Activated naive CD4-positive, alpha-beta T cell treated with anti-CD3 and anti-CD28 coated beads, Interleukin-2, amount 50 U/mL, for 72 hours (primary cell): ENCODE measurements at places on chromosomes 13 and 19. TPM values are rescaled to one million over a fixed set of nuclear protein-coding genes. Genes with fewer than 3 reads are reported as not detected.

GRCh38 chr13:109599901-109600657 is 186.3 kb downstream of the IRS2 start:
- DNase-seq, result no peak

GRCh38 chr13:102530751-102531150 is 66.0 kb upstream of the TPP2 start:
- DNase-seq, result no peak

DNA sequence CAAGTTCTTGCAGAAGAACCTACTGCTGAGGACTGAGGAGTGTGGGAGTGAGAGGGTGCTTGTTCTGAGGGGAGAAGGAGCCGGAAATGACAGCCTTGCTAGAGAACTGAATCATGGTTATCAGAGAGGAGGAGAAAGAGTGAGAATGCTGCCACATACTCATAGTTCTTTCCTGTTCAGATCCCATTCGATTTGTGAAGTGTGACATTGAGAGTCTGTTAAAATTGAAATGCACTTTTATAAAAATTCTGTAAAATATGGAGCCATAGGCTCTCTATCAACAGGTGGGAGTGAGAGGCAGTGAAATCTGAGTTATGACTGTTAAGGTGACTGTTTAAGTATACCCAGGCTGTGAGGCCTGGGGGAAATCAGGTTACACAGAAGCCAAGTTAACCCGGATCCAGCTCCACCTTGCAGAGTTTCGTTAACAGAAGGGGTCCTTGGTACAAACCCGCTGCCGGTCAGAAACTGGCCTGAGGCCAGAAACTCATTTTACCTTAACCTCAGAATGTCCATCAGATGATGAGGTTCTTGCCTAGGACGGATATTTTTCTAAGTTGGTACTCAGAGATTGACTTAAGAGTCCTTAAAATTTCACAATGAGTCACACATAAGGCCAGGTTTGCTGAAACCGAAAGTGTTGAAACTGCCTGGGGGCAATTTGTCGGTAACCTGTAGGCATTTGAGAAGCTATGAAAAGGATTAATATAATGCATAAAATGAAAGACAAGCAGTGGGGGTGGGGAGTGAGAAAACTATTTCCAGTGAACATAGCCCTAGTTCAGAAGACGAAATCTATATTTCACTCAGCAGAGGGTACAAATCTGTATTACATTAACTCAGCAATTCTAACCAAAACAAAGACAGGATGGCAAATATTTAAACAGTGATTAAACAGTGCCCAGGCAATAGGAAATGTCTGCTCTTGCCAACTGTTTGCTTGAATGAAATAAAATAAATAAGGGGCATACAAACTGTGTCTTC is 350.5 kb downstream of the KCNRG start:
- DNase-seq, result peak; percentile 52

DNA sequence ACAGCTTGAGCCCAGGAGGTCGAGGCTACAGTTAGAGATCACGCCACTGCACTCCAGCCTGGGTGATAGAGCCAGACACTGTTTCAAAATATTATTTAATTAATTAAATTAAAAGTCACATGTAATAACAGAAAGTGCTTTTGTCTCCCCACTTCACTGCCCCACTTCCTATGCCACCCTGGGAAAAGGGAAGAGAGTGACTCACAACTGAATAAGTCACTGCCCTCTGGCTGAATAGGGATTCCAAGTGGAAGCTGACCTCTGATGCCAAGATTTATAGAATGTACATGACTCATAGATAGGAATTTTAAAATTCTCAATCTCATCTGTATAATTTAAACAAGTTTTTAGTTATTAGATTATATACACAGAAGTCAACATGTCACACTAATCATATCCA is 22.2 kb upstream of the ERVV-1 start:
- no peak for DNase-seq

GRCh38 chr19:46862503-46862834 is 1.7 kb downstream of the ARHGAP35 start:
- DNase-seq, result no peak

- no peak for DNase-seq
Observed at GRCh38 chr13:103007427-103007762, 58.8 kb downstream of the SLC10A2 start.

DNA sequence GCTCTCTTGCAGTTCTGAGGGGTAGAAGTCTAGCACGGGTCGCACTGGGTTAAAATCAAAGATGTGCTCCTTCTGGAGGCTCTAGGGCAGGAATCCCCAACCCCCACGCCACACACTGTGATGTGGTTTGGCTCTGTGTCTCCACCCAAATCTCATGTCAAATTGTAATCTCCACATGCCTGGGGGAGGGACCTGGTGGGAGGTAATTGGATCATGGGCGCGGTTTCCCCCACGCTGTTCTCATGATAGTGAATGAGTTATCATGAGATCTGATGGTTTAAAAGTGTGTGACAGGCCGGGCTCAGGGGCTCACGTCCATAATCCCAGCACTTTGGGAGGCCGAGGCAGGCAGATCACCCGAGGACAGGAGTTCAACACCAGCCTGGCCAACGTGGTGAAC is 26.6 kb upstream of the CALM3 start:
- peak; percentile 10 for DNase-seq

GRCh38 chr13:36772853-36773252 is 46.2 kb upstream of the RFXAP start:
- DNase-seq, result no peak

- no peak for DNase-seq
Observed at GRCh38 chr13:83563499-83563898, 318.8 kb downstream of the SLITRK1 start.

GRCh38 chr13:54373211-54373610 is 1344.6 kb downstream of the OLFM4 start:
- DNase-seq, result no peak

GRCh38 chr13:43307921-43308433 is 284.6 kb downstream of the DNAJC15 start:
- no peak for DNase-seq

DNA sequence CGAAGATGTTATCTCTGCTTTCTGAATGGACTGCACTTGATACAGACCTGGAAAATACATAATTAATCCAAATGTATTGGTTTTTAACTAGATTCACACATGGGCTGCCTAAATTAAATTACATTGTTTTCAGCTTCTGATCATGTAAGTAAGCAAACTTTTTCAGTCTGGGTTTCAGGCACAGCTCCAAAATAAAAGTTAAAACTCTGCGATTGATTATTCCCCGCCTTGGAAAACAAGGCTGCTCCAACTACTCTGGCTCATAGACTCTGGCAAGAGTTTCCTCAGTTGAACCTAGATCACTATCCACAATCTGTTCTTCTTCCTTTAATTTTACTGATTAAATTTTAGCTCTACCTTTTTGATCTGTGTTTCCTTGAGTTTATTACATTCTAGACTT is 526.0 kb upstream of the SPRY2 start:
- no peak for DNase-seq

DNA sequence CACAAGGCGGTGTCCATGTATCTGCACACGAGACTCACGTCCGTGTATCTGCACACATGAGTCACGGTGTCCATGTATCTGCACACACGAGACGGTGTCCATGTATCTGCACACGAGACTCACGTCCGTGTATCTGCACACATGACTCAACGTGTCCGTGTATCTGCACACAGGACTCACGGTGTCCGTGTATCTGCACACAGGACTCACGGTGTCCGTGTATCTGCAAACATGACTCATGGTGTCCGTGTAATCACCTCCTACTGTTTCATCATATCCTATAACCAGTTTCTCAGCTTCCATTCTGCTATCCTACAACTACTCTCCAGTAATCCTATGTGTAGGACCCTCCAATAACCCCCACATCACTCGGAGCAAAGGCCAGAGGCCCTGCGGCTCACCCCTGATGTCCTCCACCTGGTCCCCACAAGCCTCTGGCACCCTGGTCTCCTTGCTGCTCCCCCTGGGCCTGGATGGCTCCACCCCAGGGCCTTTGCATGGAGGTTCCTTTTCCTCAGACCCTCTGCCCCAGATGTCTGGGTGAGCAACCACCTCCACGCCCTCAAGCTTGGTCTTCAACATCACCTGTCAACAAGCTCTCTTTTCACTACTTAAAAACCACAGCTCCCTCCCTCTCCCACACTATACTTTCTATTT is 2.5 kb upstream of the TMEM255B start:
- DNase-seq, result no peak

GRCh38 chr13:48641404-48641803 is 12.3 kb upstream of the CYSLTR2 start:
- DNase-seq, result no peak

DNA sequence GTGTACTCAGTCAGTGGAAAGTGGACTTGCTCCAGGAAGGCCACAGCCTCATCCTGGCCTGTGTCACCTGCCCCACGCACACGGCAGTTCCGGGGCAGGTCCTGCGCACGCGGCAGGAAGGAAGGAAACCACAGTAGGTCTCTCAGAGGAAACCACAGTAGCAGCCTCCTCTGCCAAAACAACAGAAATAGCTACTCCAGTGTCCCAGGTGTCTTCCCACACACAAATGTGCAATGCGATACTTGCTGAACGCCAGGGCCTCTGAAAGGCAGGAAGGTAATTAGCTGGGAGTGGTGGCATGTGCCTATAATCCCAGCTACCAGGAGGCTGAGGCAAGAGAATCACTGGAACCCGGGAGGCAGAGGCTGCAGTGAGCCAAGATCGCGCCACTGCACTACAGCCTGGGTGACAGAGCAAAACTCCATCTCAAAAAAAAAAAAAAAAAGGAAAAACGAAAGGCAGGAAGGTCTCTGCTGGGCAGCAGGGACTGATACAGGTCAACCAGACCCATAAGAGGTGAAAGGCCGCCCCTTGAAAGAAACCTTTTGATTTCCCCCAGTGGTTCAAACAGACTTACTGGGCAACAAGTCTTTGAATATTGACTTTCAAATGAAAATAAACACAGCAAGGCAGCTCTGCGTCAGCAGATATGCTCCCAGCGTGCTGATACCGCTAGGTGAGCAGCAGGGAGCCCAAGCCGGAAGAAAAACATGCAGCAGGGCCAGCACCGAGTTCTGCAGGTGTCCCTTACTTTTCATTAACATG is 49.5 kb downstream of the CRYL1 start:
- peak; percentile 86 for DNase-seq

GRCh38 chr13:18977857-18978256 is 203.8 kb downstream of the TUBA3C start:
- no peak for DNase-seq

DNA sequence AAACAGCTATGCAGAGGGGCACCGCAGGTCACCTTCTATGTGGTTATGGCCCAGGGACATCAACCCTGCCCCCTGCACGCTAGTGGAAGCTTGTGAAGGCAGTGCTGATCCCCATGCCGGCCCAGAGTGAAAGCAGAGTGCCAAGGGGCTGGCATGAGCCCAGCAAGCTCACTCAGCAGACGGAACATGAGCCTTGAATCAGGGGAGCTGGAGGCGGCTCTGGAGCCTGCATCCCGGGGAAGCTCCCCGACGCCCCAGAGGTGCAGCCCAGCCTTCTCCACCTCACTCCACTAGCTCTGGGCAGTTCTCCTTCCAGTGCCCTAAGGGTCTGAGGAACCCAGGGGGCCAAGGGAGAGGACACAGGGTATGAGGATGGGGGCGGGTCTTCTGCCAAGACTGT is 19.0 kb upstream of the ISYNA1 start:
- DNase-seq, result no peak

DNA sequence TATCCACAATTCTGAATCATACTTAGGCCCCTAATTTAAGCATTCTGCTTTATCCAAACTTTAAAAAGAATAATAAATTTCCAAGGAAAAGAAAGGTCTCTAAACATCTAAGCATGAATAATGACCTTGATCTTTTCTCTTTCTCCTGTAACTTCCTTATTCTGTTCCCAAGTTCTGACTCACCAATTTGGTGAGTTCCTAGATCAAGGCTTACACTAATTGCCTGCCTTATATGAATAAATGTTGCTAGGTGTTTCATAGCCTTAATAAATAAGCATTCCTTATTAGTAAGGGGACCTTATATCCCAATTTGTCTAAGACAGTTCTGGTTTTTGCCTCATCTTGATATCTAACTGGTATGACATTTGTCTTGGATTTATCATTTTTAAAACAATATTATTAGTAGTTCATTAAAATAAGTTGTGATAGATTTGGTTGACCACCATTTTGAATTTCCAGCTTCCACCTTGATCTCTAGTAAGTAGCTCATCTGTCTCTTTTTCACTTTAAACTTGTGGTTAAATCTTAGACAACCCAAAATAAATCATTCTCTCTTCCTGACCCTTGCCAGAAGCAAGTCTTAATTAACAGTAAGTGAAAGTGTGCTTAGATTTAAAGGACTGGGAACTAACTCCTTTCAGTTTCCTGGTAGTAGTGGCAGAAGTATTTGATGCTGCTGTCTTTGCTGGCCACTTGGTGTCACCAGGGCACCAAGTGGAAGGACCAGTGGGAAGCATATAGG is 121.2 kb upstream of the MLNR start:
- DNase-seq, result no peak

DNA sequence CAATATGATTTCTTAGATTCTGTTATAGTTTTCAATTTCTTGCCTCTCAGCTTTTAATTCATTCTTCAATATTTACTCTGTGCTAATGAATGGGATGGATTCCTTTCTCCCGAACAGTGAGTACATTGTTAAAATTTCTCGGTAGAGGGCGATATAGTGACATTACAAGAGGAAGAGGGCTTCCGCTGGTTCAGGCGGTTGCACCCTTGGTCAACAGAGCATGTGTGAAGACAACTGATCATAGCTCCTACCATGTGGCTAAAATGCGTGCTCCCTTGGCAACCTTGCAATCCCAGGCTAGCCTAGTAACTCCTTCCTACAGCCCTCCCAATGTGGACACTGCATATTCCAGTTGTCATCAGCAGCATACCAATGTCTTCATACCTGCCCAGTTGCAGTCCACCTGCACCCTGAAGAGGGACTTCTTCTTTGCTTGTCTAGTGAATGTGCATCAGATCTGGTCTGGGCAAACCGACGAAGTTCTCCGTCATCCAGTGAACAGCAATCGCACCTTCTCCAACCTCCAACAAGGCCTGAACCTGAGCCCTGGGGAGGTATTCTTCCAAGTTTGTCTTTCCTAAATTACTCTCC is 653.0 kb upstream of the GPC6 start:
- no peak for DNase-seq

DNA sequence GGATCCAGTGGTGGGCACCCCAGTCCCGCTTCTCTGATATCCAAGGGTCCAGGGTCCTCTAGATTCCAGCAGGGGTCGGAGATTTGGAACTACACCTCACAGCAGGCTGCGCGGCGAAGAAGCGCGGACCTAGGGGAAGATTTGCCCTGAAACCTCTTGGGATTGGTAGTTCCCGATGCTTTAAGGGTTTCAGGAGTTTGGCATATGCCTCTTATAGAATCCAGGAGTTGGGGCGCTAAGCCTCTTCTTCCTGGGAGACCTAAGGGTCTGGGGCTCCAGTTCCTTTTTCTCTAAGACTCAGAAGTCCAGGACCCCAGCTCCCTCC is 349 bp downstream of the BCL2L12 start:
- DNase-seq, result no peak

GRCh38 chr19:51163257-51163656 is 21.2 kb downstream of the SIGLEC7 start:
- DNase-seq, result no peak

PSG2 gene
- not detected for total RNA-seq

ENOX1 gene
- not detected for total RNA-seq

TGDS gene
- 23.7 TPM for total RNA-seq

FCHO1 gene
- 81.4 TPM for total RNA-seq

LHFPL6 gene
- total RNA-seq, result 2.8 TPM

HNRNPM gene
- 243 TPM for total RNA-seq

ZNF540 gene
- total RNA-seq, result 3.0 TPM

NDUFA3 gene
- 76.1 TPM for total RNA-seq

CILP2 gene
- 0.31 TPM for total RNA-seq

PGLYRP1 gene
- not detected for total RNA-seq

KCNRG gene
- 0.23 TPM for total RNA-seq

ZNF433 gene
- total RNA-seq, result 1.4 TPM

B3GNT3 gene
- total RNA-seq, result 0.41 TPM

CYP2S1 gene
- 2.0 TPM for total RNA-seq

OVOL3 gene
- total RNA-seq, result not detected
